ENCODE measurements at places on chromosomes 7 and 10. TPM values are rescaled to one million over a fixed set of nuclear protein-coding genes. Genes with fewer than 3 reads are reported as not detected.

IGFBP1 gene
- total RNA-seq, result not detected

CWF19L1 gene
- 30.8 TPM for total RNA-seq

PNLIPRP2 gene
- not detected for total RNA-seq

RBM17 gene
- total RNA-seq, result 86.9 TPM

NME8 gene
- total RNA-seq, result not detected

DOCK4 gene
- total RNA-seq, result 85.9 TPM

VPS37D gene
- total RNA-seq, result 14.6 TPM

ZNF853 gene
- 20.7 TPM for total RNA-seq

UTF1 gene
- not detected for total RNA-seq

LRRC27 gene
- 20.0 TPM for total RNA-seq

MLXIPL gene
- total RNA-seq, result 0.82 TPM

KAZALD1 gene
- total RNA-seq, result 24.5 TPM

ZNF722 gene
- not detected for total RNA-seq

GRID2IP gene
- total RNA-seq, result not detected

OR6V1 gene
- not detected for total RNA-seq

IMMP2L gene
- 19.1 TPM for total RNA-seq

TLX1 gene
- not detected for total RNA-seq

TRPV5 gene
- 0.16 TPM for total RNA-seq

DRGX gene
- total RNA-seq, result 1.3 TPM

CXCL12 gene
- 117 TPM for total RNA-seq

SPDYE8 gene
- total RNA-seq, result not detected

LIPF gene
- total RNA-seq, result not detected

UCN3 gene
- total RNA-seq, result not detected
